ENCODE measurements at places on chromosomes 5 and 9.

- DNase-seq = no peak
These were observed 223.7 kb upstream of the NFIL3 start for GRCh38 chr9:91647371-91647770.

GRCh38 chr5:112579599-112580170 lies 158.0 kb upstream of the APC start:
- no peak for DNase-seq

DNA sequence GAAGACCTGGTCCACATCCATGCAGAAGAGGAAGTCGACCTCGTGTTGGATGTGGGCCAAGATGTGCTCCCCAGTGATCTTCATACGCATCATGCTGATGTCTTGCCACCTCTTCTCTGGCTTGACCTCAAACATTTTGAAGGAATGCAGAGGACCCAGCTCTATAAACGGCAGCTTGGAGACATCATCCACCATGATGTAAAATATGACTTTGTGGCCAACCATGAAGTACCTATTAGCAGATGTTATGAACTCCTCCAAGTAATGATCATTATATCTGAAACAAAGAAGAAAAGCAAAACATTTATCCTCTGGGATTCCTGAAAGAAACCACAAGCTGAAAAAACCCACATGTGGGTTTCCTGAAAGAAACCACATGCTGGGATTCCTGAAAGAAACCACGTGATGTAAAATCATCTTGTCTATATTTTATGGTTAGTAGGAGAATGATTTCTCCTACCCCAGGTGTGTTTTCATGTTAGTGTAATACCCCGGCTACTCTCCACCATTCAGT lies 52.3 kb downstream of the GGTA1 start:
- DNase-seq = no peak

DNA sequence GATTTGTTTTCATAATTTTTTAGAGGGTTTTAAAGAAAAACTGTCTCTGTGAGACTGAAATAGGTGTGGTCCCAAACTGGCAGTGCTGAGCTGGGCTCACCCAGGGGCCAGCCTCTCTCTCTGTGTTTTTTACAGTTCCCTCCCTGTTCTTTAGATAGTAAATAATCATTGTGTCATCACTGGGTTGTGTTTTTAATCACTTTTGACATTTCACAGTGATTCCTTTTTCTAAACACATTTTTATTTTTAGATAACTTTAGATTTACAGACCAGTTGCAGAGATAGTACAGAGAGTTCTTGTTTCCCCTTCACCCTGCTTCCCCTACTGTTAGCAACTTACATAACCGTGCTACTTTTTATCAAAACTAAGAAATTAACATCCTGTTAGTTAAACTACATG lies 44.4 kb downstream of the MAP1B start:
- no peak for DNase-seq

- DNase-seq = no peak
These were observed 459.7 kb downstream of the HINT1 start for GRCh38 chr5:130705368-130705767.

GRCh38 chr9:130140706-130141105 lies 31.5 kb upstream of the NCS1 start:
- no peak for DNase-seq

DNA sequence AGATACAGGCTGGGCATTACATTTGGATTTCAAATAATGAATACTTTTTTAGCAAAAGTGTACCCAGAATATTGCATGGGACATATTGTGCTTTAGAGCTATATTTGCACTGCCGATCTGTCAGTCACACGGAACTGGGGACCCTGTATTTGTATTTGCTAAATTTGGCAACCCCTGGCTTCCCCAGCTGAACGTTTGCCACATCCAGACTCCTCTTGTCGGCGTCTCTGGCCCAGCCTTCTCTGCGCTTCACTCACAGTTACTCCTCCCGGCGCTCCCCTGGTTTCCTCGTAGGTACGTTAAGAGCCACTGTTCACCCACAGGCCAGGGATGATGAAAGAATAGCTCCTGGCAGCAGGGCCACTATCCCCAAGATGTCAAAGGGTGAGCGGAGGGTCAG lies 58.7 kb downstream of the NSUN2 start:
- DNase-seq = no peak

- no peak for DNase-seq
These were observed 190.3 kb upstream of the PTGER4 start for GRCh38 chr5:40489421-40489820.

DNA sequence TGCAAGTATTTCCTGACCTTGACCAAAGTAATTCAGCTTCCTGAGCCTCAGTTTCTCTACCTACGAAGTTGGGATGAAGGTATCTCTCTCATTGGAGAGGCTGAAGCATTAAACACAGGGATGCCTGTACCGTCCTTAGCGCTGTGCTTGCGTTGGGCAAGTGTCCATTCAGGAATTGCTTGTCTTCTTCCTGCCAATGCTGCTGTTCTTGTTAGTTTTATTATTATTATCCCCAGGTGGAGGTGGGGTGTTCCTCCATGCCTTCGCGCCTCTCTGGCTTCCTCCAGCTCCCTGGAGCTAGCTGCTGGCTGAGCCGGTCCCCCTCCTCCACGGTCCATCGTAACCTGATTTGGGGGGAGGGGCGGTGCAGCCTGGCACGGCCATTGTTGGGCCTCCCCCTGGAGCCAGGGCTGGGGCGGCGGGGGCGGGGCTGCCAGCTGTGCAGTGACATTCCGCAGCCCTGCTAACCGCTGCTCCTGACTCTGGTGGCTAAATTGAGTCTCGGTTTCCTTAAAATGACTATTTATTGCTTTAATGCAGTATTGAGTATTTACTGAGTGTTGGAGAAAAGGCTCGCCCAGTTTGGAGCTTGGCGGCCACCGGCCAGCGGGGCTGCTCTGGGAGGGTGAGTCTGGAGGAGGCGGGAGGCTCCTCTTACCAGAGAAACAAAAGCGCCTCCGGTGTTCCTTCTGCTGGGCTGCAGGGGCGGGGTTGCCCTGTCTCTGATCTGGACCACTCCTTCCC lies 51.3 kb downstream of the LMX1B start:
- peak; percentile 61 for DNase-seq

DNA sequence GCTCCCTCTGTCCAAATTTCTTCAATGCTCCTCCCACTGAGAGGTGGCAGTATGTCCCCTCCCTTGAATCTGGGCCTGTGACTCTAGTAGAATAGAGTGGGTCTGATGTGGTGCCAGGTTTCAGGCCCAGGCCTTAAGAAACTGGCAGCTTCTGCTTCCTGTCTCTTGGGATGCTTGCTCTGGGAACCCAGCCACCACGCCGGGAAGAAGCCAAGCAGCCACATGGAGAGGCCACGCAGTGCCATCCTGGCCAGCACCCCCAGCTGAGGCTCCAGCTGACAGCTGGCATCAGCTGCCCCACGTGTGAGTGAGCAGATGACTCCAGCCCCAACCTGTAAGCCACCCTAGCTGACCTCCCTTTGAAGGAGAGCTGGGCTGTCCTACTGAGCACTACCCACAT lies 7.3 kb upstream of the TSPAN17 start:
- no peak for DNase-seq

DNA sequence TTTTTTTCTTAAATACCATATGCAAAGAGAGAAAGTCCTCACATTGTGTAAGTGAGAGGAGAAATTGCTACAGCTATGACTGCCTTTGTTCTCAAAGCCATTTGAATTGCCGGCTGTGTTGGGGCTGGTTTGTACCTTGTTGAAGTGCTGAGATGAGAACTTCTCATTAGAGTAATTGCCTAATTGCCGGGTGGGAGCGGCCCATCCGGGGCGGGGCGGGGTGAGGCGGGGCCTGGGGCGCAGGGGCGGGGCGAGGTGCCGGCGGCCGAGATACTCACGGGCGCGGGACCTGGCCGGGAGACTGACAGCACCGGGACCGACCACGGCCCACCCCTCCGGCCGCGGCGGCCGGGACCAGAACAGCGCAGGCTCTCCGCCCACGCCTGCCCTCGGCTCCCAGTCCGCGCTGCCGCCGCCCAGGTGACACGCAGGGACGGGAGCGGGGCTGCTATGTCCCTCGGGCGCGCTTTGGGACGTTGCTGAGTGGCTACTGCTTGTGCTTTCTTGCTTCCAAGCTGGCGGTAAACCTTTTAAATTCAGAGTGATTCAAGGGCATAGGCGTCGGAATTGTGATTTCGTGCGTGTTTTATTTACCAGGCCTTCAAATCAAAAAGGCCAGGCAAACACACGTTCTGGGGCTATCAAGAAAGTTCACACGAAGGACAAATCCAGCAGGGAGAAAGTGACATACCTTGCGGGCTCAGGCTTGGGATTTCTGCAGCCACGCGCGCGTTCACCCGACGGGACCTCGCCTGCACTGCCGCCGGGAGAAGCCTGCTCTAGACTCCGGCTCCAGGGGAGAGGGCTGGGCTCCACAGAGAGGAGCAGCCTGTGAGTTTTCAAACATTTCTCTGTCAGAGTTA lies 269.1 kb downstream of the FANCC start:
- DNase-seq = peak; percentile 79

- DNase-seq = no peak
These were observed 88.5 kb downstream of the FAM174A start for GRCh38 chr5:100623719-100624118.

DNA sequence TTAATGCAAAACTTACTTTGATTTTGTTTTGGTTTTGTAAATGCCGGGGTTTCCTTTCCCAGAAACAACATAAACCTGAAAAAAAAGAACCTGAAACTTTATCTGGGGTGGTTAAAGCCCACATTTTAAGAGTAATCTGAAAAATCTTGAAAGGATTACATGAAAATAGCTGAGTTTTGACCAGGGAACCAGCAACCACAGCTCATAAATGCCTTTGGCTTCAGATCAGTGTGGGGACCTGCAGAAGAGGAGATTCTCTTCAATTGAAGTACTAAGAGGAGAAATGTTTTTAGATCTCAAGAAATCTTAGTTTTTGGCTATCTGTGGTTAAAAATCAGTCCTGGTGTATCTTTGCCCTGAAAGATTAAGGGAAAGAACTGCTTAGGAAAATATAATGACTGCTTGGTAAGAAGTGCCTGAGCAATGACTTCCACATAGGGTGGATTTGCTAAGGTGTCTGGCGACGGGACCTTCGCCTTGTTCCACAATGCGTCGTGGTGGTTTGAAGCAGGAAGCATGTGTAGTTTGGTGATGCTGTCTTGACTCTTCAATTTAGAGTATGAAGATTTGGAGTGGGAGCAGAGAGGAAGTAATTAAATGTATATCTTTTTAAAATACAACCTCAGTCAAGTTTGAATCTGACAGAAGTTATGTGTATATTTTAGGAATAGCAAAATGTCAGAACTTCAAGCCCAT lies 186.5 kb downstream of the MAN2A1 start:
- DNase-seq = no peak

All from right forelimb (tissue), 1 donor.